Neural crest cell (in vitro differentiated cells): ENCODE measurements at places on chromosomes 7 and 10. TPM values are rescaled to one million over a fixed set of nuclear protein-coding genes. Genes with fewer than 3 reads are reported as not detected.

DNA sequence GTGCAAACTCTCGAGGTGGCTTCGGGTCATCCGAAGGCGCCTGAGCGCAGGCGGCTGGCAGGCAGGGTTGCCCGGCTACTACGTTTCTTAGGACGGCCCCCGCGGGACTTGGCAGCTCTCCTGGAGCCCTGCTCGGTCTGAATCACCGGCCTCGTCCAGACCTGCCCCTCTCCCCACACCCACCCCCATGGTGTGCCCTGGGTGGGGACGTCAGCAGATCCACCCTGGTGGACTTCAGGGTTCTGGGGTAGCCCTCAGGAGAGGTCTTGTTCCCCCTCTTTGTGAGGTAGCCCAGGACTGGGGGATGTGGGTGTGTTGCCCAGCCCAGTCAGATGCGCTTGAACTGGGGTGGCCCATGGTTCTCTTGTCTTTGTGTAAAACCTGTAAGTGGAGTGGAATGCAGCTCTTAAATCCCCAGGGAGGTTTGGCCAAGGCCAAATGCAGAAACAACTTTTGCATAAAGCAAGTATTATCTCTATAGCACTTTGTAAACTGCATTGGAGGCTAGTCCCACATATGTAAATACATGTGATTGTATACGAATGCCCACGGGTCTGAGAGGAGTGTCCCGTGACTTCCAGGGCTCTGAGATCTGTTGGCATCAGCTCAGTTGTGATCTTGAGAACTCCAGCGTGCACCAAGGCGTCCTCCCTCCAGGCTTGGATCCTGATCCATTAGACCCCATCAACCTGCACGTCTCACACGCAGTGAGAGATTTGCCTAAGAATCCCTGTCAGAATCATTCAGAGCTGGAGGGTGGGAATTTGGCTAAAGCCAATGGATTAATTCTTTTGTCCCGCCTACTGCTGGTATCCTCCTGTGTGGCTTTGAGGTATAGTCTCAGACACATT lies 1.8 kb downstream of the PFKFB3 start:
- DNase-seq: no peak
- H3K36me3 ChIP-seq: peaks cover 6% of the 10 kb centered on the region
- H3K27me3 ChIP-seq: peaks cover 38% of the 10 kb centered on the region
- H3K4me1 ChIP-seq: peaks cover 41% of the 10 kb centered on the region
- H3K27ac ChIP-seq: no peak overlapping the region
- peak overlapping the region; percentile 90 for H3K4me3 ChIP-seq

DNA sequence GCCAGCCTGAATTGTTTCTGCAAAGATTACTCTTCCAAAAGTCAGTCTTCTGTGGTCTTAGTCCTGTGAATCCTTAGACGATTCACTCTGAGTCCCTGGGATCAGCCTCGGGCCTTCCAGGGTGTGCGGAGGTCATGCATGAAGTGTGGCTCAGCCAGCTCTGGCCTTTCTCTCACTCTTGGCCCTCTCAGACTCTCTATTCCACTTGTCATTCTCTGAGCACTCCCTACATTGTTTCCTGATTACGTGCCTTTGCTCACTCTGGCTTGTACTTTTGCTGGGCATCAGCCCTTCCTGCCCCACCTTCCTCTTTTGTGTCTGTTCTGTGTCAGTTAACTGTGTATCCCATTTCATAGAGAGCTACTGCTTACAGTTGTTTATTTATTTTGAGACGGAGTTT lies 36.0 kb downstream of the CCNY start:
- H3K4me1 ChIP-seq: peaks cover 33% of the 10 kb centered on the region
- H3K27ac ChIP-seq: no peak overlapping the region
- H3K4me3 ChIP-seq: no peak overlapping the region
- H3K27me3 ChIP-seq: no peaks in the 10 kb centered on the region

- no peak overlapping the region for H3K4me3 ChIP-seq
- H3K4me1 ChIP-seq: no peaks in the 10 kb centered on the region
- DNase-seq: no peak
Observed at GRCh38 chr10:17443707-17444387, 10.5 kb downstream of the ST8SIA6 start.

DNA sequence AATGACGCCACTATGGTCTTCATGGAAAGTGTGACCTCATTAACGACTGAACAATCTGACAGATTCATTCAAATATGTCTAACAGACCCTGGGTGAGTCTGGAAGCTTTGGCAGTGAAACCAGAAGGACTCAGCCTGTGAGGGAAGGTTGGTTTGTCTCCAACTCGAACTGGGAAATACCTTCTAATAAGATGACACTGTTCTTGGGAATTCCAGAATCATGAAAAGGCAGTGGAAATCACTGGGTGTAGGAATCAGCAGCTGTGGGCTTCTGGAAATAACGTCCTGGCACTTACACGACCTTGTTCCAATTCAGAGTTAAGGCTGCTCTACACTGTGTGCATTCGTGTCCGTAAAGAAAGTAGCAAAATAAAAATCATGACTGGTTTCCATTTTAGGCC lies 75.1 kb downstream of the DGKI start:
- no peak overlapping the region for H3K27ac ChIP-seq
- no peaks in the 10 kb centered on the region for H3K36me3 ChIP-seq
- H3K4me1 ChIP-seq: peaks cover 9% of the 10 kb centered on the region
- no peak overlapping the region for H3K4me3 ChIP-seq
- H3K27me3 ChIP-seq: no peaks in the 10 kb centered on the region

GRCh38 chr10:68550747-68551411 lies 9.3 kb upstream of the TET1 start:
- no peaks in the 10 kb centered on the region for H3K27me3 ChIP-seq
- H3K4me3 ChIP-seq: no peak overlapping the region
- peak; percentile 35 for DNase-seq
- peaks cover 10% of the 10 kb centered on the region for H3K4me1 ChIP-seq
- H3K36me3 ChIP-seq: no peaks in the 10 kb centered on the region
- H3K27ac ChIP-seq: no peak overlapping the region

DNA sequence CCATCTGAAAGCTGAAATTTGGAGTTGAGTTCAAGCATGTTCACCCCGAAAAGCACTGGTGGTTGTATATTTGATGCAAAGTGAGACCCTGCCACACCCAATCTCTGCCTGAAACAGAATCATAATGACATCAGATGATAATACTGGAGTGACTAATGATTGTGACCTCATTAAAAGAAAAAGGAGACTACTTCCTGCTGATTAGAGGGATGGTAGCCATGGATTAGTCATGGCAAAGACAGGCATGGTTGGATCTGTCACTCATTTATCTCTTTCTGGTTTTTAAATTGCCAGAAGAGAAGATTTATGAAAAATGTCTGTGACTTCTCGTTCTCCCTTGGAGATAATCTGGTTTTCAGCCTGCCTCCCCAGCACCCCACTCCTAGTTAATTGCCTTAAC lies 101.2 kb downstream of the BAMBI start:
- no peak for DNase-seq
- no peak overlapping the region for H3K27ac ChIP-seq
- H3K4me1 ChIP-seq: peaks cover 22% of the 10 kb centered on the region
- no peaks in the 10 kb centered on the region for H3K27me3 ChIP-seq
- H3K36me3 ChIP-seq: no peaks in the 10 kb centered on the region

- peak overlapping the region; percentile 22 for H3K27ac ChIP-seq
- no peaks in the 10 kb centered on the region for H3K27me3 ChIP-seq
- DNase-seq: no peak
- H3K4me3 ChIP-seq: no peak overlapping the region
Observed at GRCh38 chr10:24866604-24867583, 85.5 kb downstream of the PRTFDC1 start.

DNA sequence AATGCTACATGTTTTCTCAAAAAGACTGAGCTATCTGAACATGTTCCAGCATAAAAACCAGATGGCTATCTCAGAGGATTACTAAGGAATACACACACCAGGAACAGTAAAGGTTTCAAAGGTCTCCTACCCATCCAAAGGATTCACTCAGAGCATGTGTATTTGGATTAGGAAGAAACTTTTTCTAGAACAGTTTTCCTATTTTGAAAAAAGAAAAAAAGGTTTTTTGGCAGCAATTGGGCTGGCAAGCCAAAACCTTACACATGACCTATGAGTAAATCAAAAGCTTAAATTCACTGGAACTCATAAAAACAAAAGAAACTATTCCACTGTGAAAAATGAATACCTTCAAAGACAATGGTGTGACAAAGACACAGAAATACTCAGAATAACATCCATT lies 9.6 kb downstream of the TPK1 start:
- H3K27me3 ChIP-seq: no peaks in the 10 kb centered on the region
- H3K36me3 ChIP-seq: peaks cover 3% of the 10 kb centered on the region
- no peak overlapping the region for H3K4me3 ChIP-seq
- DNase-seq: no peak

GRCh38 chr10:116141855-116142254 lies 131.2 kb downstream of the GFRA1 start:
- no peak for DNase-seq
- H3K27ac ChIP-seq: no peak overlapping the region
- H3K27me3 ChIP-seq: no peaks in the 10 kb centered on the region

GRCh38 chr10:112896722-112897121 lies 53.3 kb upstream of the TCF7L2 start:
- DNase-seq: no peak
- H3K27ac ChIP-seq: no peak overlapping the region
- no peaks in the 10 kb centered on the region for H3K27me3 ChIP-seq
- no peak overlapping the region for H3K4me3 ChIP-seq

DNA sequence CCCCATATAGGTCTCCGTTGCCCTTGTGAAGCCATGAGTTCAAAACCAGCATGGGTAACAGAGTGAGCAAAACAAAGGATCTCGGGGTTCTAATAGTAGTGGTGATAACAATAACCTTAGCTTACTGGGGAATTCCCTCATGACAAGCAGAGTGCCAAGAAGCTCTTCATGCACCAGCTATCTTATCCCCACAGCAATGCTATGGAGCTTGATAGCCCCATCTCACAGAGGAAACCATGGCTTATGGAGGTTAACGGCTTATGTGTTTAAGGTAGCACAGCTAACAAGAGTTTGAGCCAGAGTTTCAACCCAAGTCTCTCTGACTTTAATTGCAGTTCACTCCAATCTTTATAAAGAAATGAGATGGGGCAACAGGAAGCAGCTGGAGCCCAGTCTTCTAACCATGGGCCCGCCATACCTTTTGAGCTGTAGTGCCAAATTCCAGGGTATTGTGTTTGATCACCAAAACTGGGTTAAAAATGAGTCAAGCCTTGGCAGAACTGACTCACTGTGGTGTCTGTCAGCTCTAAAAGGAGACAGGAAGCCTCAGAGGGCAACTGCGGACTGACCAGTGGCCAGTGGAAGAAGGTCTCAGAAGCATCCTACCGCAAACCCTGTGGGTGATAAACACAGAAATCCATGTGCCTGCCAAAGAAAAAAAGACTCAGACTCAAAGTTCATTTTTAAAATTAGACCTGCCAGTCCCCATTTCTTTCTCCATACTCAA lies 16.5 kb upstream of the PLAU start:
- H3K27ac ChIP-seq: no peak overlapping the region
- H3K27me3 ChIP-seq: no peaks in the 10 kb centered on the region
- H3K4me1 ChIP-seq: peaks cover 22% of the 10 kb centered on the region
- no peaks in the 10 kb centered on the region for H3K36me3 ChIP-seq
- no peak overlapping the region for H3K4me3 ChIP-seq
- DNase-seq: no peak

DNA sequence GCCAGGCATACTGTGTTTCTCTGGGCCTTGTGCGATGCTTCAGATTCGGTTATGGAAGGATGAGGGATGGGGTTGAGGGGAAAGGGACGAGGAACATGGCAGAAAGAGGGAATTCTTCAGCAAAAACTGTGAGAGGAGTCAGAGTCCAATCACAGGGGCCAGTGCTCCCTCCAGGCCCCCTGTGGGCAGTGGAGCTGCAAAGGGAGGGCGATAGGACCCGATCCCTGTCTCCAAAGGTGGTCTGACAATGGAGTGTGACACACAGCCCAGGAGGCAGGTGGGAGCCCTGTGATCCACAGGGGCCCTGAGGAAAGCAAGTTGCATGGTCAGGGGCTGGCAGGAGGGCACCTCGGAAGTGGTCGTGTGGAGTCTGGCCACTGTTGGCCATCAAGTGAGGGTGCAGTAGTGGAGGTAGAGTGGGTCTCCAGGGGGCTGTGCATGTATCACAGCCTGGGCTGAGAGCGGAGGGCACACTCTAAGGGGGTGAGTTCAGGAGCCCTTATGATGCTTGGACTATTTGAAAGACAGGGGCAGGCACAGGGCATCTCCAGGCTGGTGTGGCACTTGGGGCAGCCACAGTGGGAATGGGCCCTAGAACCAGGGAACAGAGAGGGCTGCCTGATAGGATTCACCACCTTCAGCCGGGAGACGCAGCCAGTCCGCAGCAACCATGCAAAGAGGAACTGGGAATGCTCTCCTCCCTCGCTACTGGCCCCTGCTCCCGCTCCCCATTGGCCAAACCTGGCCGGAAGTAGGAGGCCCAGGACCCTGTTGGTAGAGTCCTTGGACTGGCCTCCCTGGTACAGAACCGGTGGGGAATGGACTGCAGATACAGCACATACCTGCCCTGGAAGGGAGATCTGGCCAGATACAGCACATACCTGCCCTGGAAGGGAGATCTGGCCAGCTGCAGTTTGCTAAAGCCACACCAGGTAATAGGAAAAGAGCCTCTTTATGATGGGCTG lies 115.9 kb downstream of the ADCY1 start:
- H3K4me3 ChIP-seq: no peak overlapping the region
- no peaks in the 10 kb centered on the region for H3K27me3 ChIP-seq
- peaks cover under 1% of the 10 kb centered on the region for H3K4me1 ChIP-seq
- DNase-seq: no peak
- H3K36me3 ChIP-seq: no peaks in the 10 kb centered on the region

DNA sequence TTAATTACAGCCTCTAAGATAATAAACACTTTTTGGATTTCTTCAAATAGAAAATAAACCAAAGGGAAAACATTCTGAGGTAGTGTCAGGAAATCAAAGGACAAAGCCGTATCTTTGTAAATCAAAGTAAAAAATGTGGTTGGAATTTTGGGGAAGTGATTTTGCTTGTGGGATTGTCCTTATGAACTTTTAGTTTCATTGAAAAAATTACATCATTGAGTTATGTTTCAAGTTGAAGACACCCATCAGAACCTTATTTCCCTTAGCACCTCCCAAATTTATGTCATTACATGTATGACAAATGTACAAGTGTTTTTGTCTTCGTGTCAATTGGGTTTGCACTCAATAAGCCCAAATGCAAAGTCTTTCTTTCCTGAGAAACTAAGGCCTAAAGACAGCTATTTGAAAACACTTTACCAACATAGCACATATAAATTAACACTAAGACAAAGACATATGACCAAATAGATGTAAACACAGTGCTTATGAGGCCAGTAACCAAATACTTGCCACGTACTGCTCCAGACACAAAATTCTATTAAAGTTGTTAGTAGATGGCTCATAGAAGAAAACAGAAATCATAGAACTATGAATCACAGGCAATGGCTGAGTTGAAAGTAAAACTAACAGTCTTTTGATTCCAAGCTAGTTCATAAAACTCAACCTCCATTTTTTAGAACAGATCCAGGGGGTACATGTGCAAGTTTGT lies 26.9 kb upstream of the LAMB4 start:
- DNase-seq: no peak
- H3K36me3 ChIP-seq: no peaks in the 10 kb centered on the region
- no peaks in the 10 kb centered on the region for H3K27me3 ChIP-seq
- no peak overlapping the region for H3K27ac ChIP-seq
- no peak overlapping the region for H3K4me3 ChIP-seq

GRCh38 chr10:103013416-103013815 lies 95.3 kb downstream of the CNNM2 start:
- H3K27ac ChIP-seq: no peak overlapping the region
- H3K4me1 ChIP-seq: no peaks in the 10 kb centered on the region
- no peaks in the 10 kb centered on the region for H3K36me3 ChIP-seq
- no peak overlapping the region for H3K4me3 ChIP-seq

The CABCOCO1 gene
- total RNA-seq: 0.30 TPM in 1 of 2 replicates, not detected in the other

The FAM24A gene
- total RNA-seq: not detected in 2 replicates

The GDF2 gene
- total RNA-seq: not detected in 2 replicates

The HOXA11 gene
- not detected in 2 replicates for total RNA-seq

The SMO gene
- 104 and 119 TPM in 2 replicates for total RNA-seq

The HPSE2 gene
- not detected in 2 replicates for total RNA-seq

The TRIM4 gene
- 8.9 and 10.4 TPM in 2 replicates for total RNA-seq

The CFAP70 gene
- 0.65 and 0.84 TPM in 2 replicates for total RNA-seq

The NPSR1 gene
- not detected in 2 replicates for total RNA-seq

The GPR37 gene
- total RNA-seq: 4.9 and 6.0 TPM in 2 replicates
